ENCODE measurements at places on chromosomes 16 and 17. TPM values are rescaled to one million over a fixed set of nuclear protein-coding genes. Genes with fewer than 3 reads are reported as not detected.

The ABI3 gene
- total RNA-seq = 10.8 TPM

DNA sequence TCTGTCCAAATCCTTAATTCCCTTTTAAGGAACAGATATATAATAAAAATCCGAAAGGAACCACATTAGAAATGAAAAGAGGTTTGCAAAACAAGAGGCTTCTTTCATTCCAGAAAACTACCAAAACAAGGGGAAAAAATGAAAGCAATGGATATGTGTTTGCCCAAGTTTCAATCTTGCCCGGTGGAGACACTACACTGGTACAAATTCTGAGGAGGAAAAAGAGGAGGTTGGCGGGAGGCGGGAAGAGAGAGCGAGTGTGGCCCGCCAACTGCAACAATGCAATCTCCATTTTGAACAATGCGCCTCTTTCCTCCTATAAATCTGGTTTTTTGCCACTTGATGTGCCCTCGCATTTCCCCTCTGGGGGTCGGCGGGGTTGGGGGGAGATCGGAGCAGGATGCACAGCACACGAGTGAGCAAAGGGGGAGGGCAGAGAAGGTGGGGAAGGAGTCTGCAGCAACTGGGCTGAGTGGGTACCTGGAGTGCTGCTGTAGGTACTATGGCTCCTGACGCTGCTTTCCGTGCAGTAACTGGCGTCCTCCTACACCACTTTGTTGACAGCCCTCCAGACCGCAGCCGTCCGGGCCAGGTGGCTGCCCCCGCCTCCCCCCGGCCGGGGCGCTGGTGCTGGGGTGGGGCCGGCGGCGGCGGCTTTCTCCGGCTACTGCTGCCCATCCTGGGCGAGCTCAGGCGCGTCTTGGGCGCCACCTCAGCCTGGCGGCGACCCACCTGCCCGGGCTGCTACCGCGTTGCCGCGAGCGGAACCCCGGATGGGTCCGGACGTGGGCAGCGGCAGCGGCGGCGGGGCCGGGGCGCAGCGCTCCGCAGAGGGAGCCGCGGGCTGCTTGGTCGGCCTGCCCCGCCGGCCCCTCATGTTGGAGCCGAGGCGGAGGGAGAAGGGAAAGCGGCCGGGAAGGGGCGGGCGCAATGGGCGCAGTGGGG lies 93.8 kb upstream of the PLEKHM1 start:
- peak; percentile 65 for DNase-seq

DNA sequence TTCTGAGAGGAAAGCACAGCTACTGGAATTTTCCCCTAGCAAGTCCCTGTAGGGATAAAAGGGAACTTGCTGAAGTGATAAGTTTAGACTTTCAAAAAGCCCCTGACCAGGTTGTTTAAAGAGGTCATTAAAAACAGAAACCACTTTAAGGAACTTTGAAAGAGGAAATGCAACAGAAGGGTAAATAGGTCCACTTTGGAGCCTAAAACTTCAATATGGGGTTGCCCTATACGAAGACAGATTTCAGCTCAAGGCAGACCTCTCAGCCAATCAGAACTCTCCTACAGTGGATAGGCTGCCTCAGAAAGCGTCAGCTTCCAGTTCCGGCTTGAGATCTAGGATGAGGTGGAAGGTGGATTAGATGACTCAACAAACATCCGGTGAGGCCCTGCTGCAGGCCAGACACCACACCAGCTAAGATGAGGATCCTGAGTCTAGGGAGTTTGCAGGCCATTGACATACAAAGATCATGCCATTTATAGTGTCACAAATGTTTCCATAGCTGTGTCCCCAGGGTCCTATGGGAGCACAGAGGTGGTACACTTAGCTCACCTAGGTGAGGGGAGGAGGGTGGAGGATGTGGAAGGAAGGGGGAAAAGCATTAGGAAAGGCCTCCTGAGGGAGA lies 7.9 kb upstream of the MFSD6L start:
- no peak for DNase-seq

GRCh38 chr16:84614073-84614459 lies 3.8 kb downstream of the COTL1 start:
- peak; percentile 67 for DNase-seq

DNA sequence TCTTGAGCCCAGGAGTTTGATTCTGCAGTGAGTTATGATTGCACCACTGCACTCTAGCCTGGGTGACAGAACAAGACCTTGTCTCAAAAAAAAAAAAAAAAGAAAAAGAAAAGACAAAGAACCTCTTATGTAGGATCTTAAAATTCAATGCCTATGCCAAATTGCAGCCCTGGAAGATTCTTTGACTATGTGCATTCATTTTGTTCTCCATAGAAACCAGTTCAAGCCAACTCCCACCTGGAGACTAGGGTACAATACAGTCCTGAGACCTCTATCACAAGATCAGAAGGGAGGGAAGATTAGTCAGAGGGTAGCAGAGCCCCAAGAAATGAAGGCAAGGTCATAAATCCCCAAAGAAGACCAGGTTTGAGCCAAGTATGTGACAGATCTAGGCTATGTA lies 90.6 kb upstream of the HAS3 start:
- no peak for DNase-seq

DNA sequence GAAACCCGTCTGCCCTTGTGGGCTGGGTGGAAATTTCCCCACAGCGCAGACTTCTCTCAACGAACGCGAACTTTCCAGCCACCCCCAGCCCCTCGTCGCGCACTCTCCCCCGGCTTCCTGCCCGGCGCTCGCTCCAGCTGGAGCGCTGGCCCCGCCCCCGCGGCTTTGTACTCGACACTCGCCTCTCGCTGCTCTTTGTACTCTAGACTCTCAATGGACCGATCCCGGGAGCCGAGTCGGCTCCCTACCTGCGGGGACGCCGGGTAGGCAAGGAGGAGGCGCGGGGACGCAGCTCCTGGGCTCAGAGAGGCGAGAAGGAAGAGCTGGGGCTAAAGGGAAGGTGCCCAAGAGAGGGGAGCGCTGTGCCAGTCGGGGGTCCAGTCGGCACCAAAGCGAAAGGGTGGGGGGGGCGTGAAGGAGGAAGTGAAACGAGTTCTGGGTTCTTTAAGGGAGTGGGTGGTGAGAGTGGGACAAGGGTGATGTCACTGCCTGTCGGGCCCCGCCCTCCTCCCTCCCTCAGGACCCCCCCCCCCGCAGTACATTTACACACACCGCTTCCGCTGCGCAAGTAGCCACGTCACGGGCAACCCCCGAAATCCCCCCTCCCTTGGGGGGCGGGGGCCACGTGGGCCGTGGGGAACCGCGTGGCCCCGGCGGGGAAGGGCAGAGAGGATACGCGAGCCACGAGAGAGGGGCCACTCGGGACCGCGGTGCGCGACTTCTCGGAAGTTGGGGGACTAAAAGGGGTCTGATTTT lies 9.7 kb downstream of the KDM6B start:
- DNase-seq = peak; percentile 95

The DLX3 gene
- total RNA-seq = 0.52 TPM

DNA sequence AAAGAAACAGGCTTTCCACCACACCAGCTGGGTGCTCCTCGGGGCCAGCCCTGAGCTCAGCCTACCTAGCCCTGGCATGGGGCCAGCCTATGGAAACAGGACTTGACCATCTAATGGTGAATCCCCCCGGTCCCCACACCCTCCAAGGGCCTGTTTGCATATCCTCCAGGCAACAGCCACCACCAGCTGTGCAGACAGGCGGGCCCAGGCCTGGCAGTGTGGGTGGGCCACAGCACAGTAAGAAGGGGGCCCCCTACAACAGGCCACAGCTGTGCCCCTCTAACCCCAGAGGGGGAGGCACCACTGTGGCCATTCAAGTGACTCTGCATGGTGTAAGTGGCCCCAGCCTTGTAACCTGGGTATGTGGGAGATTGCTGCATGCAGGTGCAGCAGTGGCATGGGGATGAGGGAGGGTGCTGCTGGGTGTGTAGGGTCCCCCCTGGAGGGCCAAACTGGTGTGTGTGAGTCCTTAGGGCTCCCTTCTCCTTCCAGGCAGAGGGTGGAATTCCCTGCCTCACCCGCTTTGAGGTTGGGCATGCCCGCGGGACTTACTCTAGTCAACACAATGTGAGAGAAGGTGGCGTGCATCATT lies 148.2 kb downstream of the C16orf78 start:
- no peak for DNase-seq

- DNase-seq = no peak
These were observed 62.5 kb downstream of the SREBF1 start for GRCh38 chr17:17774009-17774881.

GRCh38 chr17:66426397-66427033 lies 124.1 kb downstream of the PRKCA start:
- no peak for DNase-seq

DNA sequence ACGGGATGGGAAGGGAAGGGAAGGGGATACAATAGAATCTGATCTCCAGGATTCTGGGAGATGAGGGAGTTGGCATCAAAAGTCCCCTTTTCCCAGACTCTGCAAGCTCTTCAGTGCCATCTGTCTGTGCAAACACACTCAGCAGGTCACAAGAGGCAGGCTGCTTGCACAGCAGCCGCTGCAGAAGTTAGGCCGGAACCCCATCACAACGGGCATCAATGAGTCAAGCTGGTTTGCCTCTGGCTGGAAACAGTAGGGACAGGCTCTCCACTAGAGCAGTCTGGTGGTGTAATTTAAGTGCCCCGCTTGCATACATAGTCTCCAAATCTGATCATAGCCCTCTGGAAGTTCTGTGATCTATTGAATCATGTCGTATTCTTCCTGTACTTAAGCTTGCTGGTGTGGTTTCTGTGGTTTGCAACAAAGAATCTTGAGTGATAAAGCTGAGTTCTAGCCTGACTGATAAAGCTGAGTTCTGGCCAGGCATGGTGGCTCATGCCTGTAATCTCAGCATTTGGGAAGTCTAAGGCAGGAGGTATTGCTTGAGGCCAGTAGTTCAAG lies 33.7 kb upstream of the KDM8 start:
- peak; percentile 8 for DNase-seq

GRCh38 chr16:75481475-75481874 lies 13.8 kb downstream of the CHST6 start:
- no peak for DNase-seq

The ARL2BP gene
- total RNA-seq = 51.4 TPM

DNA sequence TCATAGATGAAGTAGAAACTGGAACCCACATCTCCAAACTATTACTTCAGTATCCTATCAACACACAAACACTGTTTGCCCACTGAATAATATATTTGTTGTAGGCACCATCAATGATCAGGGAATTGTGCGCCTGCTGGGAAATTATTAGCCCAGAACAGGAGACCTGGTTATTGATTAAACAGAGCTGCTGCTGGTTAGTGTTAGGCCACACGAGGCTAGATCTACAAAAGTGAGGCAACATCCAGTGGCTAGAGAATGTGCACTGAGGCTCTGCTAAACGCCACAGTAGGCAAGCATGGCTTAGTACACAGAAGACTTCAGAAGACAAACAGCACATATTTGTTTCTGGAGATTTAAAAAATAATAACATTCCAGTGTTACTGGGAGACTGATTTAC lies 11.0 kb downstream of the ABHD15 start:
- no peak for DNase-seq

The KRTAP17-1 gene
- total RNA-seq = not detected

- peak; percentile 87 for DNase-seq
These were observed 20.9 kb downstream of the FAM20A start for GRCh38 chr17:68580236-68580770.

The KRT25 gene
- not detected for total RNA-seq

DNA sequence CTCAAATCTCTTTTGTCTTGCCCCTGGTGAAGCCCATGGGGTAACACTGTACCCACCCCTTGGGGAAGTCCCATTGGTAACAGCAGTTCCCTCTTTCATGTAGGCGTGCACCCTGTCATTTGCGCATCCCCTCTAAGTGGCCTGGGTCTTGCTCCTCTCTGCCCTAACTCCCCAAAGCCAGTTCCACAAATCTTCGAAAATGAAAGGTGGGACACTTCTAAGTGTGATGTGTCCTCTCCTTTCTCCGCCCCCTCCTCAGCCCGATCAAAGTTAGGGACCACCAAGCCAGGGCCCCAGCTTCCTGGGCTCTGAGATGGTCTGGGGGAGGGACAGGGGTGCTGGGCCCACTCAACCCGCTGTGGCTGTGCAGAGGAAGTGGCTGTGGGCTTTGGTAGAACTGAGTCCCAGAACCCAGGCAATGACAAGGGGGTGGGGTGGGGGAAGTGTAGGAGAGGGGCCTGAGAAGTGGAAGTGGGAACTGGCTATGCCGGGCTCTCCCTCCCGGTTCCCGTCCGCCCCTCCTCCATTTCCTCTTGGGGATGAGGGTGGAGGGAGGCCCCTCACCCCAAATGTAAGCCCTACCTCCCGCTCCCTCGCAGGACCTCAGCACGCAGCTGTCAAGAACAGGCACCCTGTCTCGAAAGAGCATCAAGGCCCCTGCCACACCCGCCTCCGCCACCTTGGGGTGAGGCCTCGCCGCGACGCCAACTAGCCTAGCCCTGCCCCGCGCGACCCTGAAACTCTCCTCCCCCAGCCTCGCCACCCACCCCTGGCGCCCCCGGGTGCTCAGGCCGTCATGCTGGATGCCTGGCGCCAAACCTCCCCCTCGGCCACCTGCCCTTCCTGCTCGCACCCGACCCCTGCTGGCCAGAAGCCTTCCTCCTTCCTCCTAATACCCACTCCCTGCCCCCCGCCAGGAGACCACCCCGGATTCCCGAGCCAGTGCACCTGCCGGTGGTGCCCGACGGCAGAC lies 8.7 kb downstream of the ABI3 start:
- DNase-seq = no peak

DNA sequence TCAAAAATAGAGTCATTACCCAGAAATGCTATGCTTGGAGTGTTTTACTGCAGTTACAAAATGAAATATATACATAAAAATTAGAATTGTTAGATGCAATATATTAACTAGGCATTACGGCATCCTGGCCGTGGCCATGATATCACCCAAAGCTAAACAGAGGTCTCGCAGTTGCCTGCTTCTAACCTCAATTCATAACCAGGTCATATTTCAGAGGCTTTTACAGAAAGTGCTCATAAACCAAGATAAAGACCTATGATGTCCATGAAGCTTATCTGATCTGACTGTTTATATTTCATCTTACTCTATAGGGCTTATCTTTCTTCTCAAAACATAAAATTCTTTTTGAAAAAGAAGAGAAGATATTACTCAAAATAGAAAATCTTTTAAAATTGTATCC lies 664.5 kb upstream of the SALL1 start:
- no peak for DNase-seq
